ENCODE measurements at places on chromosomes 5 and 9.

- DNase-seq: peak; percentile 65
Measured at GRCh38 chr5:73274881-73275663, 102.1 kb downstream of the TMEM174 start.

DNA sequence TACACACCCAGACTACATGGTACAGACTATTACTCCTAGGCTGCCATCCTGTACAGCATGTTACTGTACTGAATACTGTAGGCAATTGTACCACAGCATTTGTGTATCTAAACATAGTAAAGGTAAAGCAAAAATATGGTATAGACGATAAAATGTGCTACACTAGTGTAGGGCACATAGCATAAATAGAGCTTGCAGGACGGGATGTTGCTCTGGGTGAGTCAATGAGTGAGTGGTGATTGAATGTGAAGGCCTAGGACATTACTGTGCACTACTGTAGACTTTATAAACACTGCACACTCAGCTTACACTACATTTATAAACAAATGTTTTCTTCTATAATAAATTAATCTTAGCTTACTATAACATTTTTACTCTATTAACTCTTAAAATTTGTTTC, 25.6 kb downstream of the ANKRD55 start:
- DNase-seq: no peak

DNA sequence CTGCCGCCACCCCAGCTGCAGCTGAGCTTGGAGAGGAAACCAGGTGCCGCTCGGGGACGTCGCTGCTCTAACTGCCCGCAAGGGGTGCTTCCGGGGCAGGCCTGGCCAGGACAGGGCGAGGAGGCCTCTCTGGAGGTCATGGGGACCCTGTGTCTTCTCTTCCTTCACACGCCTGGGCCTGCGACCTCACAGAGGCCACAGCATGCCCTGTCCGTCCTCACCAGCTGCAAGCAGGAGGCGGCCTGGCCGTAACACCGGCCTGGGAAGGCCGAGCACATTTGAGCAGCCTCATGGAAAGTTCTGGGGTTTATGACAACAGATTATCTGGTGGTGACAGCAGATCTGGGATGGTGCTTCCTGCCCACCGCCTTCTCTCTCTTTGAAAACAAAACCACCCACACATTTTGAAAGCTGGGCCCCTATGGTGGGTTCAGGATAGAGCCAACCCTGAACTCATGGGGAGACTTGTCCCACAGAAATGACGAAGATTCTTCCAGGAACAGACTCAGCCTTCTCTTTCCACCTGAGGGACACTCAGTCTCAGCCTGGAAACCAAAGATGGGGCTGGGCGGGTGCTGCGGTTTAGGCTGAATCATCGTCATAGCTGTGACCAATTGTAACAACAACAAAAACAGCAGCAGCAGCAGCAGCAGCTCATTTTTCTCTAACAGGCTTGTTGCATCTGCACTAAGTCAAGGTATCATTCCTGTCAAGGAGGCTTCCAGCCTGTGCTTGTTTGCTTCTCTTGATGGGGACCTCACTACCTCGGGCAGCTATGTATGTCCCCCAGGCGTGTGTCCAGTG, 99.6 kb upstream of the RAPGEF1 start:
- no peak for DNase-seq

- no peak for DNase-seq
Measured at GRCh38 chr9:35842020-35842745, 13.2 kb downstream of the TMEM8B start.

DNA sequence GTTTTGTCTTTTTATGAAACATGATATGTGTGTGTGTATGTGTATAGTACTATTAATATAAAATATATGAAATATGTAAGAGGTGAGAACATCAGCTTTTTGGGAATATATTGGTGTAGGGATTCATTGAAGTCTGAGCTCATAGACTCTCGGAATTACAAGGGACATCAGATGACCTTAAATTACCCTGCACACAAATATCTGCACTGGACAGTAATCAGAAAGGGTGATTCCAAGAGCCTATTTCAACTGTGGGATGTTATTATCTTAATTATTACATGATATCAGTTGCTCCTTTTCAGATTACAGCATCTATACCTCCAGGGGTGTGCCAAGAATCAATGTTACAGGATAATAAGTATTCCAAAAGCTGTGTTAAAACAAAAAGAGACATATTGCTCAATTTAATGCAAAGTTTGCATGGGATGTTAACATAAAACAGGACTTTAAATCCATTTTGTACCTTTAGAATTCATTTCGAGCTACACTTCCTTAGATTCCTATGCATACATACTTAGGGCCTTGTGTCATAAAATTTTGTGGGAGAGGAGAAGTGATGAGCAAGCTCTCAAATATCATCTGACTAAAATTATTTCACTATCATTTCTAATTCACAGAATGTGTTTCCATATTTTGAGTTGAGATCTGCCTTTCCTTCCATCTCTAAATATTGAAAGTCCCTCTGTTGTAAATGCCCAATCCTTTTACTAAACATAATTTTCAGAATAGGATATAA, 365.2 kb downstream of the BRINP1 start:
- no peak for DNase-seq

- DNase-seq: no peak
Measured at GRCh38 chr5:84091127-84091799, 293.4 kb downstream of the EDIL3 start.

DNA sequence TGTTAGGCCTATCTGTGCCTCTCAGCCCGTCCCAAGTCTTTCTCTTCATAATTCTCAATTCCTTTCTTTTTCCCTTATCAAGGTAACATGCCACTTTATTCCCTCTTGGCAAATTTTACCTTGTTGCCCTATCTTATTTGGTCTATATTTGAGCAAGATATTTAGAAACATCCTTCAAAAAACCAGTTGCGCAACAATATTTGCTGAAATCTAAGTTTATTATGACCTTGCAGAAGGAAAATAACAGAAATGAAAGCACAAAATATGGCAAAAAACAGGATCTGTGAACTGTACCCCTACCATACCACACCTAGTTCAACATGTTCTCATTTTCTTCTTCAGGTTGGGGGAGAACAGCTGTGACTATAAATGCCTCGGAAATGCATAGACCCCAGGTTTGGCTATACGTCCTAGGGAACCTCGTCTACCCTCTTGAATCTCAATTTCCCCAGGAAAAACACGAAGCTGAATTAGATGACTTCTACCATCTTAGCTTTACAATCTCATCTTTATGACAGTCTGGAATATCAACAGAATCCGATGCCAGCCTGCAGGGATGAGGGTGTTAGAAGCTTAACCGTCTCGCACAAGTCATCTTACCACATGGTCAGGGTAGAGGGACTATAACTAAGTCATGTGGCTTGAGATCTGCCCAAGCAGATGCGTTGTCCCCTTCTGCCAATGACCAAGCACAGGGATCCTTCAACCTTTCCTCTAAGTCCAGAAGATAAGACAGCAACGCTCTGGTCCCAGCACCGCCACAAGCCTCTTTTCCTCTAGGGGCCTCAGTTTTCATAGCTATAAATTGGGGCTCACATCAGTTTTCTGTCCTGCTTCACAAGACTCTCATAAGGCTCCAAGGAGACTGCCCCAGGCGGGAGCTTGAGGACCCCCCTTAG, 1.3 kb downstream of the LCP2 start:
- no peak for DNase-seq

DNA sequence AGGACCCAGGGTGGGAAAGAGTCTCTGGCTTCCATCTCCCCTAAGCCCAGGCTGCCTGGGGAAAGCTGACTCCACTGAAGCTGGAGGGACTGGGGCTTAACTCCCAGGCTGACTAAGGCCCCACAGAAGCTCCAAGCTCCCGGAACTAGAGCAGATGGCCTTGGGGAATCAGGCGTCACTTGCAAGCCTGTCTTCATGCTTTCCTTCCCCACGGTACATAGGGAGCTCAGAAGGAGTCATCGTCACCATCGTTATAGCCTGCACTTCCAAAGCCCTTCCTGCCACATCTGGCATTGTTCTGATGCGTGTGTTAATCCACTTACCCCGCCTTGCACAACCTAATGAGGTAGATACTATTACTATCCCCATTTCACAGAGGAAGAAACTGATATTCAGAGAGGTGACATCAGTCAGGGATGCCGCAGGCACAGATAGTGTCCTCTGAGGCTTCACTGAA, 11.5 kb downstream of the AQP3 start:
- DNase-seq: no peak

DNA sequence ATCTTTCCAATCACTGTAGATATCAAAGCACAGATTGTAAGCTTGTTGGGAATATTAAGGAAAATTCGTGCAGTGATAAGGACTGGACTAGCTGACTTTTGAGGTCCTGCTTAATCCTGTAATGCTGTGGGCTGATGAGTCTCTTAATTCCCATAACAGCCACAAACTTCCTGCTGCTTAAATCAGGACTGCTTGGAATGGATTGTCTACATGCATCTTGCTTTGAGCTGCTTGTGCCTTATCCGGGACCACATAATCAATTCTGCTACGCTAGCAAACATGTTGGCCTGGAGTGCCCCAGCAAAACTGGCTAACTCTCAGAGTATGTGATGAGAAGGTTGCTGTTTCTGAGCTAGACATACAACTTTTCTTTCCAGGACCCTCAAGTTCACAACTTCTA, 79.6 kb downstream of the SNCAIP start:
- no peak for DNase-seq

DNA sequence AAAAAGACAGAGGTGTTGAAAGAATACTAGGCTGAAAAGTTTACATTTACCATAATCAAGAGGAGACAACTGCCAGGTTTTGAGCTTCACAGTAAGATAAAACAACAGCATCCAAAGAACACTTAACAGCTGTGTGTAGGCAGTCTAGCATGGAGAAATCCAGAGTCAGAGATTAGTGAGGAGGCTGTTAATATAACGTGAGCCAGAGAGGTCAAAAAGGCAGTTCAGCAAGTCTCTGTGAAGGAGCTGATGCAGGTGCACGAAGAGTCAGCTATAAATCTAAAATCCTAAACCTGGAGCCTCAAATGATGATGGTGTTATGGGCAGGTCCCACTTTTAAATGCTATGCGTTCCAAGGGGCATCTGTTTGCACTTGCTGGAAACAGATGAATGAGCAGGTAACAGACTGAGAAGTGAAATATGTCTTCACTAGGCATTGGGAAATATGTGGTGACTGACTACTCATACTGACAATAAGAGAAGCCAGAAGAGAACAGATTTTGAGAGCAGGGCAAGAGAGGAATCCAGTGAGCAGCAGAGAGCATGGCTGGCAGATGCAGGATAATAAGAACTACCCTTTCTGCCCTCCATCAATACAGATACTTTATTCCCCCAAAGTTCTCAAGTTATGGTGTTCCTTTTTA, 8.7 kb downstream of the APTX start:
- DNase-seq: no peak

GRCh38 chr5:2110934-2111462, 228.3 kb upstream of the IRX4 start:
- DNase-seq: no peak
